T47D (cell line): ENCODE measurements at places on chromosomes 11 and 22.
A peak's percentile ranks its signal among the peaks of the same experiment; 100 is the strongest.

- DNase-seq = no peak
These were observed 40.8 kb downstream of the CDPF1 start for GRCh38 chr22:46209262-46209661.

DNA sequence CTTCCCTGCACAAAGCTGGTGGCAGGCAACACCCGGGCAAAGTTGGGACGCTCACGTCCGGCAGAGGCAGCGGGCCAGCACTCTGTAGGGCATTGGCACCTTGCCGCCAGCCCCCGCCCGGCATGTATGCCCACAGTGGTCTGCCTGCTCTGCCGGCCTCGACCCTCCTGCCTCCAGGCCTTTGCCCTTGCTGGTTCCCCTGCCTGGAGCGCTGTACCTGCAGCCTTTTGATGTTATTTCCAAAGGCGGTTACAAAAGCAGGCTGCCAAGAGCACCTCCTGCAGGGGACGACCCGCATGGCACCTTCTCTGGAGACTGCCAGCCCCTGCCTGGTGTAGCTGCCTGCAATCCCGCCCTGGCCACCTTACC, 56.5 kb upstream of the SHISAL1 start:
- DNase-seq = no peak

GRCh38 chr11:9396310-9396709, 11.9 kb downstream of the IPO7 start:
- DNase-seq = no peak

- DNase-seq = no peak
These were observed 15.0 kb upstream of the ZDHHC13 start for GRCh38 chr11:19101796-19102520.

DNA sequence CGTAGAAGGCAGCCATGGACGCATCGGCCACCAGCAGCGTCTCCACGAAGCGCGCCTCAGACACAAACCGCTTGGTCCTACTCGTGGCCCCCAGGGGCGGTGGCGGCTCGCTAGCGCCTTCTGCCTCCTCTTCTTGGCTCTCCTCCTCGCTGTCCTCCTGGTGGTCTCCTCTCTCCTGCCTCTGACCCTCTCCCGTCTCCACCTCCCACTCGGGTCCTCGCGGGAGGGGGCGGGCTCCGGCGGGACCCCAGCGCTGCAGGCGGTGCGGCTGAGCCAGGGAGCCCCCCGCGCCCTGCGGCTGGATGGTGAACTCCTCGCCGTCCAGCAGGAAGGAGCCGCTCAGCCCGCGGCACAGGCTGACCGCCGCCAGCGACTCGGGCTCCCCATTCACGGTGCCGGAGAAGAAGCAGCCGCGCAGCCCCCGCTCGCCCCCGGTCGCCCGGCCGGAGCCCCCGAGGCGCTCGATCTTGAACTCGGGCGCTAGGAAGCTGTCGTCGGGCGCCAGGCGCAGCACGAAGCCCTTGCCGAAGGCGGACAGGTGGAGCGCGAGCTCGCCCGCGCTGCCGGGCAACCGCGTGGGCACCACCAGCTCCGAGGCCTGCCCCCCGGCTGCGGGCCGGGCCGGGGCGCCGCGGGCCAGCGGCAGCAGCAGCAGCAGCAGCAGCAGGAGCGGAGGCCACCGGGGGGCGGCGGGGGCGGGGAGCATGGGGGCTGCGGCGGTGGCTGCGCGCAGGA, 661 bp downstream of the ADAMTS8 start:
- DNase-seq = no peak

- DNase-seq = no peak
These were observed 8.0 kb downstream of the POU2AF1 start for GRCh38 chr11:111370902-111371578.

DNA sequence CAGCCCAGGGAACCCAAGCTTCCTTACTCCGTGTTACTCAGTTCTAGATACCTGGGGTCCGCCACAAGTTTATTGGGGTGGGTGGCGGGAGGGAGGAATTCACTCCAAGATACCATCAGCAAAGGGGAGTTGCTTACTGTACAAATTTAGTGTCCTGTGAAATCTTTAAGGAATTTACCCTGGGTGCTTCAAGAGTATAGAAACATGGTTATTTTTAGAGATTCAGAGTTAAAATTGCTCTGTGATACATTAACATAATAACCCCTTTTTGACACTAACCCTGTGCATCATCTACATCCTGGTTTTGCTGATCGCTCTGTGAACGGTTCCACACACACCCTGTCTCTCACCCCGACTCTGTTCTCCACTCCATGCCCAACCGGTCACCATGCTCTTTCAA, 18.9 kb upstream of the LYVE1 start:
- DNase-seq = no peak

DNA sequence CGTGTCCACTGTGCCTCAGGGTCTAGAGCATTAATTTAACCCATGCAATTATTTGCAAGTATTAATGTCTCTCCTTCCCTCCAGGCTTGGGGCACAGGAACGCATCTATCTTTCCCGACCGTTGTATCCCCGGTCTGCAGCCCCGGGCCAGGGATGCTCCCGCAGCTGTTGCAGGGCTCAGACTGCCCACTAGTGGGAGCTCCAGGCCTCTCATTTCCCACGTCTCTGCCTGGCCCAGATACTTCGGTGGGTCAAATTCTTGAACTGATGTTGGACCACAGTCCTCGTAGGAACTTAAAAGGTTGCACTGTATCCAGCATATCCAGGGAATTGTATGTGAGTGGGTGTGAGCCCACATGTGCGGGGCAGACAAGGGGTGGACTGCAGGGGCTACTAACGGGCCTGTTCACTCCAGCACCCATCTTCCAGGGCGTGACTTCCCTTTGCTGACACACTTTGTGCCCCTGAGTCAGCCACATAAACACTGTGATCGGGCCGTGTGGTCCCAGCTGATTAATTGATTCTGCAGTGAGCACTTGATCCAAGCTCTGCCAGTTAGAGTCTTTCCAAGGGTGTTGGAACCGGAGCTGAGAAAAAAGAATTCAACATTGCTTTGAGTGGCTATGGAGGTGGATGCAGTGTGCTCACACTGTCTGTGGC, 451.3 kb downstream of the TBC1D22A start:
- DNase-seq = no peak

- DNase-seq = no peak
These were observed 18.6 kb downstream of the PHLDB1 start for GRCh38 chr11:118625976-118626375.

DNA sequence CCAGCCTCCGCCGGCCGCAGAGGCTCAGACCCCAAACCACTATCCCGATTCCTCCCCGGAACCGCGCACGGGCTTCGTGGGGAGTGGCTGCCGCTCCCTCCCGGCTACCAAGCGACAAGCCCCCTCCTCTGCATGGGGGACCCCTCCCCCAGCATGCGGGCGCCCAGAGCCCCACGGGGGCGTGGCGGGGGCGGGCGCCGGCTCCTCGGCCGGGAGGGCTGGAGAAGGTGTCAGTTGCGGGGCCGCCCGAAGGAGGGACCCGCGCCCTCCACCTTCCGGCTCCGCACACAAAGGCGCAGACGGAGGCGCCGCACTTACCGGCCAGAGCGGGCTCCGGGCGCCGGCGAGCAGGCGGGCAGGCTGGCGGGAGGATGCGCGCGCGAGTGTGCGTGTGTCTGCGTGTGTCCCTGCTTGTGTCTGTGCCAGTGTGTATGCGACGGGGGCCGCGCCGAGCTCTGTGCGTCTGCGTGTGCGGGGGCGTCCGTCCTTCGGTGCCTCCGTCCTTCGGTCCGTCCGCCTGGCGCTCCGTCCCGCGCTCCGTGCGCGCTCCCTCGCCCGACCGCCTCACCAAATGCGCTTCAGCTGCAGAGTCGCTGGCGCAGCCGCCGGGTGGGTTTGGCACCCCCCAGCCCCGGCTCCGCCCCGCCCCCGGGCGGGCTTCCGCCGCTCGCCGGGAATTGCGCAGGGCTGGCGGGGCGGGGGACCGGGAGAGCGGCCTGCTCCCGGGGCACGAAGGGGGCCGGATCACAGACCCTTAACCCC, at the start of gene PTPN5:
Gene PTPN5, minus strand, starts transcription at position 592 of the 762 bp plus-strand sequence. CDS start 19,840 bp downstream, outside the sequence.
- no peak for DNase-seq

GRCh38 chr11:130882138-130882551, 34.1 kb downstream of the SNX19 start:
- DNase-seq = no peak

DNA sequence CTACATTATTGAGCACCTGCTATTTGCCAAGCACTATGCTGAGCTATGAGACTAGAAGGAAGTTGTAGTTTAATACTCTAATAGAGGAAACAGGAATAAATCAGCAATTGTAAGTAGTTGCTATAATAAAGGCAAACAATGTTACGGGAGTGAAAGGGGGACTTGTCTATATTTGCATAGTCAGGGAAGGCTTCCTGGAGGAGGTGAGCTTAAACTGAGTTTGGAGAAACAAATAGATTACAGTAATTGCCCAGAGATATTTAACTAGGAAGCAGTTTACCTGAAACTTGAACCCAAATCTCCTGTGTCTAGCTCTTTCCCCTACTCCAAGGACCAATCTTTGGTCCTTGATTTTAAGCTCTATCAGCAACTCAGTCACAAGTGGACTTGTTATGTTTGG, 2.1 kb upstream of the ENTHD1 start:
- DNase-seq = no peak

GRCh38 chr11:117604336-117604995, 192.6 kb downstream of the DSCAML1 start:
- DNase-seq = no peak

GRCh38 chr11:134949121-134950090, 537.4 kb upstream of the B3GAT1 start:
- peak; percentile 62 for DNase-seq

DNA sequence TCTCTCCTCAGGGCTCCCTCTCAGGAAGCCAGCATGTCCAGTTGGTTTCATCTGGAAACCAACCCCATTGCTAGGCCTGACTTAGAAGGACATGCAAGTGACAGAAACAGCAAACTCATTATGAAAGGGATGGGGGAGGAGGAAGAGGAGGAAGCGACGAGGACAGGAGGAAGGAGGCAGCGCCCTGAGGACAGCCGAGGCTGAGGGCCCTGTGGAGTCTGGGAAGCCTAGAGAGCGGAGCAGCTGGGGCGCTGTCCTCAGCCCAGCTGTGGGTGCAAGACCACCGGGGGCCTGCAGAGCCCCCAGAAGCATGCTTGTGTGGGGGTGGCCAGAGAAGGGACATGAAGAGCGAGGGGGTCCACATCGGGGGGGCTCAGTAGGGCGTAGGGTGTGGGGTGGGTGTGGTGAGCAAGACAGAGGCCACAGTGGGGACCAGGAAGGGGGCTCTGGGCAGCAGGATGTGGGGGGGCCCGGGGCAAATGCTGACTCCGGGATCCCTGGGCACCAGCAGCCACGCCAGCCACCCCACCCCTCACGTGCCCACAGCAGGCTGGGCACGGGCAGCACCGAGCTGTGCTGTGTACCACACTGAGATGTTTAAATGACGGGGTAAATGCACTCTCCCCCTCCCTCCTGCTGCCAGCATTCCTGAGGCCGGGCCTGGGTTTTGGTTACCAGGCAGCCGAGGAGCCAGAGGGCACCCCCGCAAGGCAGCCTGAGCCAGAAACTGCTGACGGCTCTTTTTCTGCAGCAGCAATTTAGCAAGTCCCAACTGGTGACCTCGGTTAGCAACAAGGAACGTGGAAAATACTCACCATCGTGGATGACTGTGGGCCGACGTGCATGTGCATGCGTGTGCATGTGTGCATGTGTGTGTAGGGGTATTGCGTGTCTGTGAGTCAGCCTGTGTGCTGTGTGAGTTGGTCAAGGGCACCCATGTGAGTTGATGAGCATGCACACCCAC, 82.7 kb upstream of the LINC01488 start:
- DNase-seq = no peak

DNA sequence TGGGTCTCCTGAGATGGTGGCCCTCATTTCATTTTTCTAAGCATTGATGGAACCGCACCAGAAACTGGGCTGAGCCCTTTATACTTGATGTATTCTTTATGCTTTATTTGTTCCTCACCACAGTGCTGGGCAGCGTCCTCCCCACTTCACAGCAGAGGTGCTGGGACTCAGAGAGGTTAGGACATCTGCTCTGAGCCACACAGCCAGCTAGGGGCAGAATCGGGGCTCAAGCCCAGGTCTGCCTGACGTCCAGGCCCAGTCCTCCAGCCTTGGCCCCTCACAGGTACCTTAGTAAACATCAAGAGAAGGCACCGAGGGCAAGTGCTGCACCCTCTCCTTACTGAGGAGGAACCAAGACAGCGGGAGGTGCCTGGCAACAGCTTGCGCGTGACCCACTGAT, 20.2 kb upstream of the SHISAL1 start:
- DNase-seq = no peak

GRCh38 chr11:27433742-27434141, 38.8 kb downstream of the LGR4 start:
- DNase-seq = no peak

GRCh38 chr22:44891791-44892190, 118.0 kb downstream of the PHF21B start:
- DNase-seq = no peak

- DNase-seq = no peak
These were observed 1.5 kb upstream of the AGBL2 start for GRCh38 chr11:47716692-47717091.
